NCI-H2171 treated with DMSO at 0.1 percent for 48 hours (cell line): ENCODE measurements at places on chromosomes 7 and 10.

DNA sequence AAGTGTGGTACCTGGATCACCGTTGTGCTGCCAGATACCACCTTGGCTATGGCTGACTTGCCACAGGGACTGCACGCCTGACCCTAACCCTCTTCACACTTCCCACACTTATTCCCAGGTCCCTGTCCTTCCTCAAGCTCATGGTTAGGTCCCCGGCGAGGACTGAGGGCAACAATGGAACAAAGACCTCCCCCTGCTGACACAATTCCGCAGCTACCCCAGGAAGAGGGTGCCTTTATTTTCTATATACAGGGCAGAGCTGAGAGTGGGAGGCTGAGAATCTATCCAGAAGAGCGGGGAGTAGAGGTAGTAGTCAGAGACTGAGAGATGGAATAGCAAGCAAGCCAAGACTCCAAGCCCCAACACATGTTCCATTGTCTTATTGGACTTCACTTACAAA is 118.1 kb upstream of the SEM1 start:
- DNase-seq, result no peak

DNA sequence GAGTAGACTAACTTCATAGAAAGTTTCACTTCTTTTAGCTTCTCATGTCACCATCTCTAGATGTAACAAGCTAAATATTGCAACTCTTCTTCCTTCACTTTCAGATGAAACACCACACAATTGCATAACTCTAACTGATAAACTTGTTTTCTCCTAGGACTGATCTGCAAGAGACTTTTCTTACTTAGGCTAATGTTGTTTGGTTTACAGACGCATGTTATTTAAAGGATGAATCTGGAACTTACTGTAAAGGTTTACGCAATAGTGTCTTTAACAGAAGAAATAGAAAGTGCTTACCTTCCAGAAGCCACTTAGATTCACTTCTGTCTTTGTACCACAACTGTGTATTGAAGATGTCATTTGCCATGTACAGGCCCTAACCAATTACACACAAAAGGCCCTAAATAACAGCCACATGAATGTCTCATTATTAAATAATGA is 22.1 kb upstream of the ZC3HAV1 start:
- DNase-seq, result no peak

DNA sequence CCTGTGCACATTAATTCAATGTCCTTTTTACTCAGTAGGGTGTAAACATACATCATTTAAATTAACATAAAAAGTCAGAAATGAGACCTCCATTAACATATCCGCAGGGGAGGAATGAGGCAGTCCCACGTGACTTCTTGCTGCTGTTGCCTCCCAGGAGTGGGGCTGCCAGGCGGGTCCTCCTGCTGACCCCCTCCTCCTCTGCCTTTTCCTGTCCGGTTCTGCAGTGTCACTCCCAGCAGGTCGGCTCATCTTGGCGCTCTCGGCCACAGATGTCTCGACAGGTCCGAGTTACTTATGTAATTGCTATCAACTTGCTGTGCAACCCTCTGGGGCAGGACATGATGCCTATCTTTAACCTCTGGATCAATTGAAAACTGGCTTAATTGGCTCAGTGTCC is 329.6 kb downstream of the GALNT17 start:
- DNase-seq, result no peak

GRCh38 chr7:116180302-116180701 is 30.0 kb upstream of the TES start:
- peak; percentile 17 for DNase-seq

- DNase-seq, result no peak
Measured at GRCh38 chr10:45197816-45198485, 117.5 kb downstream of the OR13A1 start.

DNA sequence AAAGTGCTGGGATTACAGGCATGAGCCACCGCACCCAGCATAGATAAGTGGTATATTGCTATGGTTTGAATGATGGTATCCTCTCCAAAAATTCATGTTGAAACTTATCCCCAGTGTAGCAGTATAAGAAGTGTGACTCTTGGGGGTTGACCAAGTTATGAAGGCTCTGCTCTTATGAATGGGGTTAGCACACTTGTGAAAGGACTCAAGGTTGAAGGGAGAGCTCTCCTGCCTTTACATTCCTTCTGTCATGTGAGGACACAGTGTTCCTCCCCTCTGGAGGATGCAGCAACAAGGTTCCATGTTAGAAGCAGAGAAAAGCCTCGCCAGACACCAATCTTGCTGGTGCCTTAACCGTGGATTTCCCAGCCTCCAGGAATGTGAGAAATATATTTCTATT is 58.0 kb downstream of the ADK start:
- no peak for DNase-seq

GRCh38 chr7:43535031-43535451 is 47.9 kb upstream of the STK17A start:
- no peak for DNase-seq

- no peak for DNase-seq
Measured at GRCh38 chr7:47361746-47362215, 220.1 kb downstream of the TNS3 start.

DNA sequence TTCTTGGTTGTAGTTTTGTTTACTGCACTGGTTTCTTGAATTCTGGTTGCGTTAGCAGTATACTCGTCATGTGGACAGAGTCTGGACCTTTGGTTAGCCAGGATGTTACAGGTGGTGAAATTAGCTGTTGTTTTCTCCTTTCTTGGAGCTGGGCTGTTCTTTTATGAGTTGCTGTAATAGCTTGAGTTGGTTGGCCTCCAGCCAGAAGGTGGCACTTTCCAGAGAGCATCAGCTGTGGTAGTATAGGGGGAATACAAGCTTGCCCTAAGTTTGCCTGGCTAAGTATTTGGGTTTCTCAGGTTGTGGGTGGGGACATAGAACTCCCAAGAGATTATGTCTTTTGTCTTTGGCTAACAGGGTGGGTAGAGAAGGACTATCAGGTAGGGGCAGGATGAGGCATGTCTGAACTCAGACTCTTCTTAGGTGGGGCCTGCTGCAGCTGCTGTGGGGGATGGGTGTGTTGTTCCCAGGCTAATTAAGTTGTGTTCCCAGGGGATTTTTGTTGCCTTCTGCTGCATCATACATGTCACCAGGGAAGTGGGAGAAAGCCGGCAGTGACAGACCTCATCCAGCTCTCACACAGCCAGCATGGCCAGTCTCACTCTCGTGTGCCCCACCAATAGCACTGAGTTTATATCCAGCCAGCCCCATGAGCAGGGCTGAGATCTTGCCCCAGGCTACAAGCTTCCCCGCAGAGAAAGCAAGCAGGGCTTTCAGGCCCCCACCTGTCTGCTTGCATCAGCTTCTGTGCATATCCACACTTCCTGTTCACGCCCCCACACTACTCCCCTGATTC is 246.7 kb upstream of the TPK1 start:
- DNase-seq, result peak; percentile 100

DNA sequence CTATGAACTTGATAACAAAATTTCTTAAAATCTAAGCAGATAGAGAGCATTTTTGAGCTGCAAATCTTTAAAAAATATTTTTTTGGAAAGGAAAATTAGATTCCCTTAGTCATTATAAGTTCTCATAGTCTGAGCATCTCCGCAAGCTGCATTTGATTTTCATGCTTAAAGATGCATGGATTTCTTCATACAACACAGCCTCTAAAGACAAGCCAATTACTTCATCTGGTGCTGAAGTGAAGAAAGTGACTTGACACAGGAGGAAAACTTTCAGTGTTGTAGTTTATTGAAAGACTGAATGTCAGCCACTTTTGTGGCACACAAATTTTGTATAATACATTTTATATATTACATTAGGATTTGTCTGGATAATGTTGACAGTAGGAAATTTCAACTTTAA is 22.5 kb downstream of the SEMA3D start:
- DNase-seq, result no peak

DNA sequence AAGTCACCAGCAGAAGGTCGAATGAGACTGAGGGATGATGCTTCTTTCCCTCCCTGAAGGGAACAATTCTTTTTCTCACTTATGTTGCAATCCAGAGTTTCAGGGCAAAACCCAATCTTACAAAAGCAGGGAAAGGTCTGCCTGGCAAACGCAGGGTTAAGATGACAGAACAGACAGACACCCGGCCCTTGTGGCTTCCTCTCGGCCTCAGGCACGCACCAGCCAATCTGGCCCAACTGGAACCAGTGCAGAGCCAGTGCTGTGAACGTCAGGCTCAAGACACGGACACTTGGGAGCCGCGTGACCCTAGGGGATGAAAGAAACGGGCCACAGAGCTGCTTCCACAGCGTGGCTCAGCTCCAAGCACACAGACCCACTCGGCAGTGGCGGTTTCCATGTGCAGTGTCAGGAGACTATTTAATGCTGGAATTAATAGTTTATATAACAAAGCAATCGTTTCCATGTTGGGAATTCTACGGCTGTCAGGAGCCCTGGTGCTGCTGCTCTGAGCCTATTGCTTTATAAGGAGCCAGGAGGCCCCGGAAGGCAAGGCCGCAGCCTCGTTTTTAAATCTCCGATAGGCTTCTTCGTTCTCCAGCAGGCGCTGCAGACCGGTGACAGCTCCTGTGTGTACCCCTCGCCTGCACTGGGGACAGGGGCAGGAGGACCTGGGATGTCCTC is 198.4 kb downstream of the DIP2C start:
- DNase-seq, result no peak

DNA sequence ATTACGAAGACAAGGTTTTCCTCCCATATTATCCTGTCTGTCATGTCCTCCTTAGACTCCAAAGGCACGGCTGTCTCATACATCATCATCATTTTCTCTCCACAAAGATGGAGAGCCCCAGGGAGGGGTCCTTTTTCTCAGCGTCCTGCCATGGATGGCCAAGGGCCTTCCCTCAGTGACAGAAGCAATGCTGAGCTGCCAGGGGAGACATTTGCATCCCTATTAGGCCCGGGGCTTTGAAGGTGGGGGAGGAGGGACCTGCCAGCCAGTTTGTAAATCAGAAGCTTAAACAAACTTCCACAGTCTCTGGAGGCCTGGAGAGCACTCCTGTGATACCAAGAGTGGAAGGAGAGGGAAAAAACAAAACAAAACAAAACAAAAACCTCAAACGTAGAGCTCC is 112.4 kb upstream of the ADO start:
- DNase-seq, result no peak

GRCh38 chr10:15464381-15464780 is 93.3 kb upstream of the FAM171A1 start:
- DNase-seq, result no peak

GRCh38 chr7:31014826-31015225 is 37.3 kb upstream of the ADCYAP1R1 start:
- peak; percentile 88 for DNase-seq

DNA sequence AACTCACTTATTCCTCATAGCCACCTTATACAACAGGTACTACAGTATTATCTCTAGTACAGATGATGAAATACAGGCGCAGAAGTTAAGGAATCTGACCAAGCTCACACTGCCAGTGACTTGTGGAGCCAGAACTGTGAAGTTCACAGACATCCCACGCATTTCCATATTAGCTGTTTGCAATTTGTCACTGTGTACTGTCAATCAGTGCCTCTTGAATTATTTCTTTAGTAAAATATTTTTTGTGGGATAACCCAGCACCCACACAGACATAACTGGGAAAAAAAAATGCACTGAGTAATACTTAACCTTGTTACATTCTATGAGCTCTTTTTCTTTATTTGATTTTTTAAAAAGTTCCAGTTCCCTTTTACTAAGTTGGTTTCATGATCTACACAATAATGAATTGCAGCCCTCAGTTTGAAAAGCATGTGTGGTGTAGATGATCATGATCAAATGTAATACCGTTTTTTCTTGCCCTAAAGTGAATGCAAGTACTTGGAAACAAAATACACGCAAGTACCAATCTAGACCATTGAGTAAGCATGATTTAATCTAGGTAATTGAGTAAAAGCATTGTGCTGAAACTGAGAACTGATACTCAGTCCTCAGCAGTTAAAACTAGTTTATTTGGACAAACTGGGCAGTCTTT is 14.1 kb downstream of the CUL1 start:
- no peak for DNase-seq

- no peak for DNase-seq
Measured at GRCh38 chr7:102322202-102322715, 34.0 kb downstream of the SPDYE6 start.

- DNase-seq, result no peak
Measured at GRCh38 chr7:91348711-91349110, 84.5 kb downstream of the FZD1 start.

DNA sequence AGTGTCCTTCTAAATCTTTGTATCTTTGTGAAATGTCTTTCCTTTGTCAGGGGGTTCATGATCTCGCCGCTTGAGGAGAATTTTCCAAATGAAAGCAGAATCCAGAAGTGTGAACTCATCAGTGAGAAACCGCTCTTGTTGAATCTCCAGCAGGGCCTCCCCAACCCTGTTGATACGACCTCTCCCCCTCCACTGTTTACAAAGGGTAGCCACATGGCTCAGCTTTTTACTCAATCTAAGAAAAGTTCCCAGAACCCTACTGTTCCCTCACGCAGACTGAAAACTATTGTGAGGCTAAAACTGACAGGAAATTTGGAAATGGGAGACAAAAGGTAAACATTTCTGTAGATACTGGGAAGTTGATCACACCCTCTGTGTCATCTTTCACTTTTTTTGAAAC is 73.9 kb downstream of the SEMA3C start:
- no peak for DNase-seq

GRCh38 chr7:121286742-121287734 is 41.8 kb upstream of the WNT16 start:
- no peak for DNase-seq

DNA sequence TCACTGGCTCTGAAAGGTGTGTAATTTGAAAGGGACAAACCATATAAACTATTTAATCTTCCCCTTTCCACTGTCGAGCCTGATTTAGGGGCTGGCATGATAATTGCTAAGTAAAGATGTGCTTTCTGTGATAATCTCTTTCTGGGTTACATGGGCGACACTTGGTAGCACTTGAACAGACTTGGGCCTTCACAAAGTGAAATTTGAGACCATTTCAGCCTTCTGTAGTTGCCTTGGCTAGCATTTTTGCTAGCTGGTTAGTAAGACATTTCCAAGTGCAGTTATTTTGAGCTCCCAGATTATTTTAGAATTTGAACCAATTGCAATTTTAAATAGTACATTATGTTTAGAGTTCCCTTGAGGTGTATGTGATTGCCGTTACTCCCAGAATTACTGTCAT is 432.7 kb upstream of the GALNT17 start:
- no peak for DNase-seq

- no peak for DNase-seq
Measured at GRCh38 chr7:29255199-29255878, 60.8 kb downstream of the CHN2 start.

- no peak for DNase-seq
Measured at GRCh38 chr10:17353568-17354300, 100.7 kb downstream of the ST8SIA6 start.

DNA sequence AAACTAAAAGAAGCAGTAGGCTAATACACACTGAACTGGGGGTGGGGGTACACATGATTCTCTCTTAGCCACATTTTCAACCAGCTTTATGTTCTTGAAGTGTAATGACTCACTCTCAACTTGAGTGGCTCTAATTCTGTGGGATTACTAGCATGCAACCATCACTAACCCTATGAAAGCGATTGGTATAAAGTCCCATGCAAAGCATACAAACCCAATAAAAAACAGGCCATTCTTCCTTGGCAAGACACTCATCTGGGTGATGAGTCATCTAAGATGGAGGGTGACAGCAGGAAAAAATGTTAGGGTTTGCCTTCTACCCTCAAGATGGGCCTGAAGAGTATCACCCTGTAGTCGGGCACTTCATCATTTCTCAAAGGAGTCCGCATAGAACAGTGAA is 14.9 kb upstream of the PON3 start:
- DNase-seq, result no peak
